Right forelimb (tissue), 1 donor: ENCODE measurements at places on chromosomes 7 and 10.

DNA sequence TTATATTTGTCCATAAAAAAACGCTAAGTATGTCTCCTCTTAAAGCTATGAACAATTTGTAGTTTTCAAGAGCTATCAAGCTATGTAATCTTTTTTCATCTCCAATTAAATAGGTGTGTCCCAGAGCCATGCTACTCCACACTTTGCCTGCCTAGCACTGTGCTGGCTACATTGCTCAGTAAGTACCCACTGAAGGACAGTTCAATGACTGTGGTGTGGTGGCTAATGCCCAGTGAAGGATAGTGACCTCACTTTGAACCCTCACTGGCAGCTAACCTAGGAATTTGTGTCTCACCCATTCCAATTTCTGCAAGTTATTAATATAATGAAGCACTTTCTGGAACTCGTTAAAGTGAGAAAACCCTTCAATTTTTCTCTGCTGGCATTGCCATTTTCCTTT is 14.4 kb upstream of the TRUB1 start:
- no peak for DNase-seq

GRCh38 chr10:113680190-113681111 is 739 bp downstream of the CASP7 start:
- no peak for DNase-seq

- no peak for DNase-seq
Observed at GRCh38 chr7:98629001-98629431, 11.9 kb downstream of the NPTX2 start.

GRCh38 chr10:13894412-13895093 is 307.8 kb downstream of the PRPF18 start:
- DNase-seq = no peak

- no peak for DNase-seq
Observed at GRCh38 chr10:43734716-43735115, 86.0 kb upstream of the ZNF32 start.

DNA sequence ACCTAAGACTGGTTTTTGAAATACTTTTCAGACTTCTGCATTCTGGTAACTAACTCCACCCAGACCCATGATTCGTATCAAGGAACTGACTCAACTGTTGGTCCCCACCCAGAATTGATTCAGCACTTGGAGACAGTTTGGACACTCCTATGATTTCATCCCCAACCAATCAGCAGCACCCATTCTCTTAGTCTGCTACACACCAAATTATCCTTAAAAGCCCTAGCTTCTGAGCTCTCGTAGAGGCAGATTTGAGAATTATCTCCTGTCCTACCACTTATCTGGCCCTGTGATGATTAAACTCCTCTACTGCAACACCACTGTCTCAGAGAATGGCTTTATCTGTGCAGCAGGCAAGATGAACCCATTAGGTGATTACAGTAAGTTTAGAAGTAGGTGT is 7.7 kb upstream of the GSTO1 start:
- no peak for DNase-seq

DNA sequence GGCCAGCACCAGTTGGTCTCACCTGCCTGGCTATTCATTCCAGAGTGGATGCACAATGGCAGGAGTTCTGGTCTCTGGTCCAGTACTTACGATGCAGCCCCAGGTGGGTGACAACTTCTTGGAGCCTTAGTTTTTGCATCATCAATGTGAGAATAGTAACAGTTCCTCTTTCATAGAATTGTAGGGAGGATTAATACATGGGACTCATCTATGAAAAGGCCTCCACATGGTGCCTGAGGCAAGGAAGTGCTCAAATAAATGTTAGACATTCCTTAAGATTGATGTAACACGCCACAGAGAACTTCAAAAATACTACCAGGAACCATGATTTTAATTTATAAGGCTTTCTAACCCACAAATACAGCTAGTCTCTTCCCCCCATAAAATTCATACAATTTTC is 120.1 kb upstream of the CHST15 start:
- DNase-seq = no peak

GRCh38 chr10:61834519-61834918 is 67.0 kb upstream of the ARID5B start:
- no peak for DNase-seq

DNA sequence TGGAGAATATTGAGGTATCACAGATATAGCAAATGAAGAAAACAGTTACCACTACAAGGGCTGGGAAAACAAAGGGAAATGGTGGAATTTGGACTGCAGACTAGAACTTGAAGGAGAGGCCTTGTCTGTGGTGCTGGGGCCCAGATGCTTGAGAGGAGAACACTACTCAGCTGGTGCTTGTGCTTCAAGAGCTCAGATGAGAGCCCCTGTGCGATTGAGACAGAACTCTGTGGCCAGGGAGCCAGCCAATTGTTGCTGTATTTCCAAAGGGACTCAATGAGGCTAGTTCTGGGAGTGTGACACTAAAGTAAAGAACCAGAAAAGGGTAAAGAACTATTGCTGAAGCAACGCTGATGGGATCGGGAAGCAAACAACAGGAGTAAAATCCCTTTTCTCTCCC is 406.5 kb upstream of the SEMA3D start:
- DNase-seq = no peak

GRCh38 chr7:134660242-134660785 is 13.7 kb downstream of the BPGM start:
- no peak for DNase-seq

DNA sequence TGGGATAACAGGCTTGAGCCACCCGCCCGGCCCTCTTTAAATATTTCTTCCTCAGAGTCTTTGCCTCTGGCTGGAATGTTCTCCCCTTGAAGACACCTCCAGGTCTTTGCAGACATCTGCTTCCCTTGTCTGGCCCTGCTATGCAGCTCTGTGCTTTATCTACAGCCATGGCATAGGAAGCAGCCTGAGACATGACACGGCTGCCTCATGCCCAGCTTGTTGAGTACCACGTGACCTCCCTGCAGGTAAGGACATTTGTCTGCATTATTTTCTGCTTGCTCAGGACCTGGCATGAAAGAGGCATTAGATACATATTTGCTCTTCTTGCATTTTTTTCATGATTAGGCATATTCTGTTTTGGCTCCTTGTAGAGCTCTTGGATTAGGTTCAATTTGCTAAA is 113.8 kb upstream of the KLF6 start:
- no peak for DNase-seq

GRCh38 chr10:102287538-102287937 is 42.2 kb downstream of the GBF1 start:
- DNase-seq = no peak

GRCh38 chr7:27491534-27491933 is 171.1 kb downstream of the HIBADH start:
- DNase-seq = no peak

- peak; percentile 51 for DNase-seq
Observed at GRCh38 chr7:376306-377079, 86.5 kb downstream of the FOXL3 start.

- no peak for DNase-seq
Observed at GRCh38 chr7:87885018-87885417, 8.7 kb downstream of the DBF4 start.

GRCh38 chr10:82814635-82815034 is 939.6 kb downstream of the NRG3 start:
- no peak for DNase-seq

GRCh38 chr7:130943336-130943901 is 209.4 kb upstream of the KLF14 start:
- no peak for DNase-seq

DNA sequence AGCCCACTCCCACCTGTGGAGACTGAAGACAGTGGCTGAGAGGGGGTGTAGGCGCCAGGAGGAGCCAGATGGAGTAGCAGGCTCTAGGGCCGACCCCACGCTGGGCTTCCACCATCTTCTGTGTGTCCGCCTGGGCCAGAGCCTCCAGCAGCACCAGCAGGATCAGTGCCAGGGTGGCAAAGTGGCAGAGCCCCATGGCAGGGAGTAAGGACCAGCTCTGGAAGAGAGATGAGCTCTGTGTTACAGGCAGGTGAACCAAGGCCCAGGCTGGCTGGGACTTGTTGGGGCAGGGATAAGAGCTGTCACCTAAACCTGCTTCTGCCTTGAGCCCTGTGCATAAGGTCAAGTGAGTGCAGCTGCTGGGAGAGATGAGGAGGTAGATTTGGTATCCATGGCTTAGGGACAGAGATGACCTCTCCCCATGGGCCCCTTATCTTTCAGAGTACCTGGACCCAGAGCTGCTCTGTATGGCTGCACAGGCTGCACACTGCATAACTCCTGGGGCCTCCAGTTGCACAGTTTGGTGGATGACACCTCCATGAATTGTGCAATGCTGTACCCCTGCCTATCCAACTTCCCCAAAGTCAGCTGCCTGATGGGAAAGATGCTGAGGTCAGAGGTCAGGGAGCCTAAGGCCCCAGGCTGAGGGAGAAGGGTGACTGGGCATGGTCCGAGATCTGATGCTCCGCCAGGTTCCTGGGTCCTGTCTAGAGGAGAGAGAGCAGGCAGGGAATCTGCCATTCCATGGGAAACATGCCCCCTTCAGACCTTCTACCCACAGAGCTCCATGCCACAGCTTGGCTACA is 7.4 kb upstream of the SAMD8 start:
- no peak for DNase-seq

- DNase-seq = no peak
Observed at GRCh38 chr10:122554131-122555036, 6.2 kb upstream of the DMBT1 start.

- no peak for DNase-seq
Observed at GRCh38 chr7:138027100-138027499, 25.2 kb upstream of the CREB3L2 start.

GRCh38 chr10:87860156-87860795 is 3.1 kb downstream of the KLLN start:
- DNase-seq = no peak

- DNase-seq = no peak
Observed at GRCh38 chr7:2108501-2109250, 124.1 kb downstream of the MAD1L1 start.

- no peak for DNase-seq
Observed at GRCh38 chr10:29596356-29596755, 38.4 kb downstream of the SVIL start.

- DNase-seq = peak; percentile 85
Observed at GRCh38 chr7:112205343-112206237, 609 bp downstream of the DOCK4 start.

GRCh38 chr10:88989824-88990383 is 694 bp upstream of the FAS start:
- DNase-seq = no peak

DNA sequence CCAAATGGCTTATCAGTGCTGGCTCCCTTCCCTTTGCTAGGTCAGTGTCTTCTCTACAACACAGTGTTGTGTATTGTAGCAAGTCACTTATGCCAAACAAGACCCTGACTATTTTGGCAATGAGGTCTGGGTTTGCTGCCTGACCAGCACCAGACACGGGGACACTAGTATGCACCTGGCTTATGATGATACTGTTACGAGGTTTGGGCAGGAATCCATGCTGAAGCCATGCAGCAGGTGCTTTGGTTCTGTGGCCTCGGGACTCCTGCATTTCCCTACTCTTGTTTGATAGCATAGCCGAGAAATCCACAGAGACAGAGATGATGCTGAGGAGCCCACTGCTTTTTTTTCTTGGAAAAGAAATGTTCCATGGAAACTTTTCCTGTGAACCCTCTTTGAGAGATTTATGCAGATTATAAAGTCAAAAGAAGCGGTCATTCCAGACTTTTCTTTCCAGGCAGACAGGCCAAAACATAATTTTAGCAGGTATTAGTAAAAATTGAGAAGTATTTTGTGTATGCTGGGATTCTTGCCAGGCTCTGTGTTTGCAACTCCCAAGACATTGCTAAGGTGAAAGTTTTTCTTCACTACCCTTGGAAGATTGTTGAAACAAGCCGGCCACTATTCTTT is 291.1 kb downstream of the BBS9 start:
- DNase-seq = peak; percentile 45

- no peak for DNase-seq
Observed at GRCh38 chr10:127423218-127423915, 125.7 kb upstream of the NPS start.

DNA sequence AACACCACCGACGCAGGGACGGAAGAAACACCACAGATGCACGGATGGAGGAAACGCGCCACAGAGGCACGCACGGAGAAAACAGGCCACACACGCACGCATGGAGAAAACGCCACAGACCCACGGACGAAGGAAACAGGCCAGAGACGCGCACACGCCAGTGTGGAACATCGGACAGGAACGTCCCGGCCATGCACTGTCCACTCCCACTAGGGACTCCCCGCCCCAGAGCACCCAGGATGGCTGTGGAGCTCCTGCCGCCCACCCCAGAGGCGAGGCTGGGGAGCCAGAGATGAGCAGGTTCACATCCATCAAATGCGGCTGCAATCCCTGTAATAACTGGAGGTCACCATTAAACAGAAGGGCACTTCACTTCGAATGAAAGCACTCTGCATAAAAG is 17.3 kb downstream of the DIP2C start:
- DNase-seq = no peak

- DNase-seq = no peak
Observed at GRCh38 chr10:13684806-13685482, 98.2 kb downstream of the PRPF18 start.

DNA sequence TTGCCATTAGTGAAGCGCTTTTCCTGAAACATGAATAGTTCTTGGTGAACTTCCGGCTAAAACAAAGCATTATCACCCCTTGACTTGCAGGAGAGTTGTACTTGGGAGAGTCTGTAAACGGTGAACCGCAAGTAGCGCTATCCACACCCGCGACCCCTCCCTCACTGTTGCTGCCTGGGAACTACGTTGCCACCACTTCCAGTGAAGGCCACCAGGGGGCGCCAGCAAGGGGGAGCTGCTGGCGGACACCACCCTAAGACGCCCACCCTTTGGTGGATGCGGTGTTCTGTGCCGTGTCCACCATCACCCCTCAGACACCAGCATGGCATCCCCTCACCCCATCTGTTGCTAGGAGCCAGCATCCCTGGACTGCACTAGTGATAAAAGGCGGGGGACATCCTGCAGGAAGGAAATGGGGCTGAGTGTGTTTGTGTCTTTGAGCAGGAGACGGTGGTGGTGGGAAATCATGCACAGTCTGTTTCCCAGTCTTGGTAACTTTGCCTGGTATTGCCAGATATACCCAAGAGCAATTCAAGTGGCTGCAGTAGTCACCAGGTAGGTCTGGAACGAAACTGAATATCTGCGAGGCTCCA is 298.2 kb downstream of the FRMD4A start:
- DNase-seq = no peak

DNA sequence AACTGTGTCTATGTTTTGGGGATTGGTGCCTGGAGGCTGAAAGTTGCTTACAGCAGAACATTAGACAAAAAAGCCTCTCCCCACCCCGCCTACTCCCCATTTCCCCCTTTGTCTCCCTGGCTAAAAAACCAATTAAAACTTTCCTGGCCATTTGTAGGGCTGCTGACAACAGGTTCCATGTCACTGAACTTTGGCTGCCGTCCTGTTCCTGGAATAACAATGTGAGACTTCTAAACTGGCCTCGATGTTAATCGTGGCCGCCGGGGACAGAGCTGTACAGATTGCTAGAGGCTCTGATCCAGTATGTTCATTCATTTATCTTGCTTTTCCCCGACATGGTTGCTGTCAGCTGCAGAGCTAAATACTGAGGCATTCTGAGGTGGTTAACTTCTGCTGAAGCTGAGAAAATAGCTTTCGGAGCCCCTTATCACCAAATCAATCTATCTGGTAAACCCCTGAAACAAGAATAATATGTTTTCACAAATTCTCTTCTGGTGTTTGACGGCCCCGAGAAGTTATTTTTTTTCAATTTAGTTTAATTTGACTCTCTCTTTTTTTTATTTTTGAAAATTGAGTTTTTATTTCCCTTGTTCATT is 271.6 kb downstream of the GFRA1 start:
- peak; percentile 68 for DNase-seq
